GM18507 (cell line): ENCODE measurements at places on chromosomes 6 and 20.

GRCh38 chr6:147053311-147053921, 150.8 kb upstream of the STXBP5 start:
- no peak for DNase-seq

- DNase-seq: peak; percentile 14
Observed at GRCh38 chr20:3716195-3716834, 3.9 kb upstream of the SIGLEC1 start.

GRCh38 chr20:17624070-17624469, 54.2 kb downstream of the DSTN start:
- DNase-seq: no peak

GRCh38 chr6:159066483-159066882, 21.7 kb upstream of the TAGAP start:
- DNase-seq: no peak

DNA sequence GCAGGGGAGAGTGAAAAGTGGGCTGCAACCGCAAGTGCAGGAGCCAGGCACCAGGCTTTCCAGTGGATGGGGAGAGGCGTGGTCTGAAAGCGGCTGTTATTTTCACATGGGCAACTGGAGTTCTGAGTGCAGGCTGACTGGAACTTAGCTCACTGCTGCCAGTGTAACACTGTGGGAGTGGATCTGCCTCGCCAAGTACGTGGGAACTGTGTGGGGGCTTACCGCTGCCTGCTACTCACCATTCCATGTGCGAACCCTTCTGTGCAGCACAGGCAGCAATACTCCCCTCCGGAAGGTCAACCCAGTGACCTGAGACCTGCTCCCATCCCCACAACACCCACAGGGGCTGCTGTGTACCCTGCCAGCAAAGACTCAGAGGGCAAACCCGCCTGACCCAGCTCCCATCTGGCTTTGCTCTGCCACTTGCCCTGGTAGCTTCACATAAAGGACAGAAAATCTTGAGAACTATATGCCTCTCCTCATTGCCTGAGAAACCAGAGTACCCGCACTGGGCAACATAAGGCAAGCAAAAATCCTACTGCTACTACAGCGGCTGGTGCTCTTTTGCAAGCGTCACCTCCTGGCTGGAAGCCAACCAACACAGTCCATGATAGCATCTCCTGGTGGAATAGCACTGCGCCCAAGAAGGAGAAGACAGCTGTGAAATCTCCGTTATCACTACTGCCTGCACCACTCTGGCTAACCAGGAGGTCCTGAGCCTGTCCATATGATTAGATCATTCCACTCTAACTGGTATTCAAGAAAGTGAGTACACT, 54.4 kb upstream of the SIRPG start:
- DNase-seq: no peak

DNA sequence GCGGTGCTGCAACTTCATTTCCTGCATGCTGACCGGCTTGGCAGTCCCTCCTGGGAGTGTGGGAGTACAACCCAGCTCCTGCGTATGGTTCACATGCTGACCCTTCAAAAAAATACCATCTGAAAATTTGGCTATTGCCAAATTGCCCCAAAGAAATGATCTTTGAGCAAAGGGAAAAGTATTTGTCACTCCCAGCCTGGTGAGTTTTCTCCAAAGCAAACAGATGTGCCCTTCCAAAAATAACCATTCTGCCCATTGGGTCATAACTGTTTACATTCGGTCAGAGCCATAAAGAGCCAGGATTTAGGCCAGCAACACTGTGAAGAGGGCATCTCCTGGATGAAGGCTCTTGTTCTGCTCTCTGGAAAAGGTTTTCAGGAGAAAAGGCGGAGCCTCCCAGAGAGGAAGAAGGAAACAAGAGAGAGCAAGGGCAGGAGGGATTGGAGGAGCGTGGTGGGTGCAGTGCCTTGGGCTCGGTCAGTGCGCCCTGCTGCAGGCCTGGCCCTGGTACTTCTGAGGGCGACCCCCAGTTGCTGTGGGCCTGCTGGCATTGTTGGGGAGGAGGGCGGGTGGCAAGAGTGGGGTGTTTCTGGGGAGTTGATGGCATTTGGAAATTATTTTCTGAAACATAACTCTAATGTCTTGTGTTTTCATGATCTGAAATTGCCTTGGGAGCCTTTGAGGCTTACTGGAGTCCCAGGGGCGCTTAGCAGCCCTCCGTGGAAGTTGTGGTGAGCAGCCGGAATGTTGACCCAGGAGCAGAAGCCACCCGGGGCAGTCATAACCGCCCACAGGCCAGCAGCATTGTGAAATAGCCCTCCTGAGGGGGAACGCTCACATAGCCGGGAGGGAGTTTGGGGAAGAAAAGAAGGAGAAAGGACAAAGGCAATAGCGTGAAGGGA, 248.4 kb downstream of the MYLK4 start:
- no peak for DNase-seq

- no peak for DNase-seq
Observed at GRCh38 chr6:166308033-166308768, at the start of gene PRR18. TSS of gene PRR18 (minus strand) at chr6:166308392. CDS start at chr6:166308142, 250 bp downstream.

GRCh38 chr20:14989535-14990290, 652.3 kb upstream of the FLRT3 start:
- DNase-seq: no peak

DNA sequence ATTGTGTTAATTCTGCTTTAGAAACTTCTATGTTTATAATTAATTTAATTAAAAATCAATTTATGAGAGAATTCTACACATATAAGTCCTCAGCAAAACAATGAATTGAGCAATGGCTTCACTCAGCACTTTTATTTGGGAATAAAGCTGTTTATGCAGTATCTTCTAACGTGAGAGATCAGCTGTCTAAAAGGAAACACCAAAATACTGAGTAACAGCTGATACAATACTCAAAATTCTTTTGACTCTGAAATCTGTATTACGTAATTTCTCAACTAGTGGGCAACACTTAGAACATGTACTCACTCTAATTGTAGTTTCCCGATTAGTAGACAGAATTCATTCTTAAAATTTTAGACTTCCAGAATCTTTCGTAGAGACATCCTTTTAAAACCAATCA, 49.8 kb downstream of the MAP3K7 start:
- no peak for DNase-seq

DNA sequence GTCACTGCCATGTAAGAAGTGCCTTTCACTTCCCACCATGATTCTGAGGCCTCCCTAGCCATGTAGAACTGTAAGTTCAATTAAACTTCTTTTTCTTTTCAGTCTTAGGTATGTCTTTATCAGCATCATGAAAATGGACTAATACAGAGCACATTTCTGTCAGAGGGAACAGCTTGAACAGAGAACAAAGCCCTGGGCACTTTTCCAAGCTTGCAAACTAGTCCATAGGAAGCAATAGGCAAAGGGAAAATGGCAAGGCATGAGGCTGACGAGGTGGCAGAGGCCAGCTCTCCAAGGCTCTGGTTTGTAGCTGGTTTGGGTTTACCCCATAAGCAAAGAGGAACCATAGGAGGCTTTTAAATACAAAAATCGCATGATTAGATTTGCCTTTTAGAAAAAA, 185.1 kb upstream of the HDDC2 start:
- DNase-seq: no peak

GRCh38 chr6:139485742-139486475, 111.5 kb upstream of the CITED2 start:
- DNase-seq: no peak

DNA sequence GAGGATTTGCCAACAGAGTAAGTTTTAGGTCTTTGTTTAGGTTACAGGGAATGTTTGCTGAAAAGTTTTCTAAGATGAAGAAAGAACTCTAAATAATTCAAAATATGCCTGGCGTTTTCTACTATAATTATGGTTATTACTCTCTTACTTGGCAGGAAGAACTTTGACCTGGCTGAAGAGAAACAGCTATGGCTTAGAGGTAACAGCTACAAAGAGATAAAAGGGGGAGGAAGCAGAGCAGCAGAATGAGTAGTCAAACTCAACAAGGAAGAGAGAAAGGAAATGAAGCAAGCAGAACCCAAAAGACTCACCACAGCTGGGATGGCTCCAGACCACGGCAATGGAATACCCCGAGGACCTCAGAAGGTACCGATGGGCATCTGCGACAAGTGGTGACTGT, 95.6 kb downstream of the KIF16B start:
- DNase-seq: no peak

GRCh38 chr20:46364670-46365486, 41.5 kb downstream of the ELMO2 start:
- no peak for DNase-seq

GRCh38 chr6:16130437-16130891, 1.6 kb downstream of the MYLIP start:
- no peak for DNase-seq

DNA sequence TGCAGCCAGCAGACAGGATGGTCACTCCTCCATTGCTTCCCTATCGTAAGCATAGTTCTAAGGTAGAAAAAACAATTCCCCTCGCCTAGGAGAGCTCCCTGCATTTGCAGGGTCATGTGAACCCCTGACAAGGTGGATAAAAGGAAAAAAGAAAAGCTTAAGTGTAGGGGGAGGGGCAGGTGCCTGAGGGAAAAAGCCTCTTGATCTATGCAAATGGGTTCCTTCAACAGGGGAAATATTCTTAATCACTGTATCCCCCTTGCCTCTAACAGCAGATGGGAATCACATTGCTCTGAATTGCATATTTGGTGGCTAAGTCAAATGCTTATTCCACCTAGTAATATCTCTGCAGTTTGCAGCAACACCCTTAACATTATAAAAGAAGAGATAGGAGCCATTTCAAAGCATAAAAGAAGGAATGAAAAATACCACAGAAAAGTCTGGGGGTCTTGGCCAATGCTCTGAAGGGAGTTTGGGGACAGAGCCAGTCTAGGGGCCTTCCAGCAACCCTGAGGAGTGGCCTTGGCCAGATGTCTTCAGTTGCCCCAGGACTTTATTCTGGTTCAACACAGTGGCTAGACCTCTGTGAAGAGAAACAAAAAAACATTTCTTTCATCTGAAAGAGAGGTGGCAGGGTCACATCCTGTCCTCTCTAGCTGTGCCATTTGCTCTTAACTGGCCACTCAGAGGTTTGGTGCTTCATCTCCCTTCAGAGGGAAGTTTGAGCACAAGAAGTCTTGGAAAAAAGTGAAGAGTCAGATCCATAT, 660.4 kb upstream of the GJE1 start:
- DNase-seq: no peak

DNA sequence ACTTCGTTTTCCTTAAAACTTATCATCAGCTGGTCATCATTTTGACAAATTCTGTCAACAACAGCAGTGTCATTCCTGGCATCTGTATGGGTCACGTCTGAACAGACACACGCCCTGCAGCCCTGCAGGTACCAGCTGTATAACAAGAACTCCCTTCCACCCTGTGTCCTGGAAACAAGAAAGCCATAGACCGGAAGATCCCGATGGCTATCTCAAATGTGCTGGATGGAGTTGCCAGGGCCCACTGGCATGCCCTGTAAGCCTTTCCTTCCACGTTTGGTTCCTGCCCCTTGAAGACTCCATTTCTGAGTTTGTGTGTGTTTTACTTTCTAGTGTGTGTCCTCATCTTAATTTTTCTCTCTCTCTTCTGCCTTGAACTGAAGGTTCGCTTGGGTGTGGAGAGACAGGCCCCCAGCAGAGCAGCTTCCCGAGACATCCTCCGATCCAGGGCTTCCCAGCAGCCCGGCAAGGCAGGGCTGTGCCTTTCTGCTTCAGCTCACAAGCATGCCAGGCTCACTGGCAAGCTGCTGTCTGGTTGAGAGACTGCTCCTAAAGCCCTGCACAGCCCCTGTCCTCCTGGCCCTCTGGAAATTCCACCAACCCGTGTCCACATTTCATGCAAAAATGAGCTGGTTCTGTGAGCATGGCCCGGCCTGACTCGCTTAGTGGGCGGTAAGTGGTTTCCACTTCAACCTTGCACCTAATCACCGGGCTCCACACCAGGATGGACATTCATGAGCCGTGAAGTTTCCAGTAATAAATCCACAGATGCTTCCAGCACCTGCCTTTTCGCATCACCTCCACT, 8.7 kb downstream of the GFRA4 start:
- no peak for DNase-seq

DNA sequence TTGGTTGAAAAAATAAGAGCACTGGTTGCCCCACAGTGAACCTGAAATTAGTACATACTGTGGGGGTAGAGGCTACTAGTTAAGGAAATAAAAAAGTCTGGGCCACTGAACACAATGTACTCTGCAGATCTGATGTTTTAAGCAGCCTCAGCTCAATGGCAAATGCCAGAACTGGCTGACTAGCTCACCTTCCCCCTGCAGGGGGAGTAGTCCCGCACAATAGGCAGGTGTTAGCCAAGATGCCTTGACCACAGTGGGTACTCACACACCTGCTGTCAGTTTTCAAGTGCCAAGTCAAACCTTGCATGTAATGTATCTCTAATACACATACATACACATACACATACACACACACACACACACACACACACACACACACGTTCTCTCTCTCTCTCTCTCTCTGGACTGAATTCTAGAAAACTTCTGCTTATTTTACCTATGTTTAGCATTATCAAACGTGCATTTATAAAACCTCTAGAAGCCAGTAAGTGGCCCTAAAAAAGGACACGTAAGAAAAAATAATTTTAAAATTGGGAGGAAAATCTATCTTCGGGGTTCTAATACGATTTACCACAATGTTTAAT, 36.1 kb downstream of the GMDS start:
- no peak for DNase-seq

- no peak for DNase-seq
Observed at GRCh38 chr20:50999355-50999754, 23.6 kb downstream of the KCNG1 start.
